Activated naive CD4-positive, alpha-beta T cell treated with anti-CD3 and anti-CD28 coated beads, Interleukin-2, amount 10 ng/mL, durations not matched to agents 7 days and 5 days (primary cell): ENCODE measurements at places on chromosomes 3 and 15.

DNA sequence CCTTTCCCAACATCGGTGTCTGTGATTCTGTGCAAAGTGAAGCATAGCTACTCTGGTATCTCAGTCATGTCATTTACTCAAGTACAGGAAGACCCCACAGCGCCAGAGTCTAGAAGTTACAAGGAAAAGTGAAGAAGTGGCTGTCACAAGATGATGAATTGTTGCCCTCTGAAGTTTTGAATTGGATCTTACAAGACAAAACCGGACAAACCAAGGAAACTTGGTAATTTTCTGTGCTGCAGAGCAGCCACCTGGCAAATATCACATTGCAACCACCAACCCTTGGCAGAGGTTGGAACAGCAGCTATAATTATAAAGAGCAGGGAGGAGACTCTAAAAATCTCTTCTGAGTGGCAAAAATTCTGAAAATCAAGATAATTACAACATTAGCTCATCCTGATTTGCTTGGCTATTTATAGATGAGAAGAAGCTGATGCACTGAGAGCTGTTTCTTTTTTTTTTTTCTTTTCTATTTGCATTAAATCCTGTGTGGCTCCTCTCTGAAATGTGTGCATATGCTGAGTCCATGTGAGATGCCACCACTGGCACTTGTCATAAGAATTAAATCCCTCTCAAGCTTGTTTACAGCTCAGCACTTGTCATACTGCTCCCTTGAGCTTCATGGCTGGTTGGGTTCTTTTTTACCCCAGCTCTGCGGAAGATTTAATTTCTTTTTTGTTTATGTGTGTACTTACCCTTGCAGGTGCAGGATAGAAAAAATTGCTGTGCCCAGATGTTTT lies 68.0 kb upstream of the MNS1 start:
- no peak overlapping the region for H3K27ac ChIP-seq
- no peak for DNase-seq
- H3K4me1 ChIP-seq, result peaks cover 3% of the 10 kb centered on the region
- no peaks in the 10 kb centered on the region for H3K36me3 ChIP-seq
- no peaks in the 10 kb centered on the region for H3K27me3 ChIP-seq
- H3K4me3 ChIP-seq, result no peak overlapping the region

DNA sequence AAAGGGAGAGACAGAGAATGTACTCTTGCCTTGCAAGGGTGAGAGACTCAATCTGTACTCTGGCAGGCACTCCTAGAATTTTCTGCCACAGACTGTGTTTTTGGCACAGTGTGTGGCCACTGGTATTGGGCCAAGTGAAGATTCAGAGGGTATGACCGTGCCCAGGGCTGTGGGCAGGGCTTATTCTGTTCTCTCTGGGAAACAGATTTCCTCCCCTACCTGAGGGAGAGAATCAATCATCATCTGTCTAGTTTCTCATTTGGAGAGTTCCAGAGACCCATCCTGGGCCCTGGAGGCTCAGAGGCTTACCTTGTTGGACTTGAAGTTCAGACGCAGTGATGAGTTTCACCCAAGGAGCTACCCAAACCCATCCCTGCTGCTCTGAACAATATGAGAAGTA lies 28.2 kb downstream of the CSTA start:
- H3K27me3 ChIP-seq, result no peaks in the 10 kb centered on the region
- no peak overlapping the region for H3K27ac ChIP-seq
- no peak overlapping the region for H3K4me3 ChIP-seq
- no peak for DNase-seq
- H3K36me3 ChIP-seq, result no peaks in the 10 kb centered on the region
- H3K4me1 ChIP-seq, result no peaks in the 10 kb centered on the region

- peaks cover 86% of the 10 kb centered on the region for H3K4me1 ChIP-seq
- peak; percentile 54 for DNase-seq
Measured at GRCh38 chr3:152193673-152194267, 75.0 kb upstream of the MBNL1 start.

DNA sequence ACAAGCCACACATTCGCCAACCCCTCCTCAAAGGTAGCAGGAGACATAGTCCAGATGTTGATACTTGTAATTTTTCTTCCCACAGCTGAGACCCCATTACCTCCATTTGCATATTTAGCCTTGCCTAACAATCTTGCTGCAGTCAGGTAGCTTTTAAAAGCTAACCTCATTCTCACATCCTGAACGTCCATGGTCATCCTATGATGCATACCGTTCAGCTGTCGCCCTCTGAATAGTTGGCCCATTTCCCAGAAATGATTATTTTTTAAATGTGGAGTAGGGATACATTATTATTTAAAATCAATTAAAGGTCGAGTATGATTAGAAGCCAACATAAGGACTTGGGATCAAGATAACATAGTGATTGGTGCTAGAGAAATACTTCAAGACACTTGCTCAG lies 165.0 kb downstream of the MEX3B start:
- H3K4me3 ChIP-seq, result no peak overlapping the region
- DNase-seq, result no peak
- H3K36me3 ChIP-seq, result no peaks in the 10 kb centered on the region
- H3K27ac ChIP-seq, result no peak overlapping the region
- H3K4me1 ChIP-seq, result no peaks in the 10 kb centered on the region

GRCh38 chr3:79361748-79362378 lies 405.9 kb downstream of the ROBO1 start:
- no peaks in the 10 kb centered on the region for H3K4me1 ChIP-seq
- DNase-seq, result no peak
- H3K27ac ChIP-seq, result no peak overlapping the region

DNA sequence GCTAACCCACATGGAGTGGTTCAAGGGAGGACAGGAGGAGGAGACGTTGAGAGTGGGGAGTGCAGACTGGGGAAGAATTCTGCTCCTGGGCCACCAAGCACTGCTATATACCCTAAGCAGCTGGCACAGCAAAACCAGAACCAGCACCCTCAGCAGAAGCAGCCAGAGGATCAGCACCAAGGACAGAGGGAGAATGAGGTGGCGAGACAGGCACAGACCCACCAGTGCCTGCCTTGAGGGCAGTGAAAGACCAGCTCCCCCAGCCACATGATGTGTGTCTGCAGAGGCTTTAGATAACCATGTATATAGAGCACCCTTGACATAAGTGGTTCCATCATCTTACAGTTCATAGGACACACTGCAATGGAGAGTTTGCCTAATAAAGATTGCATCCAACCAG lies 319.0 kb downstream of the GABRB3 start:
- no peak overlapping the region for H3K27ac ChIP-seq
- H3K4me3 ChIP-seq, result no peak overlapping the region
- DNase-seq, result no peak
- H3K27me3 ChIP-seq, result no peaks in the 10 kb centered on the region
- H3K4me1 ChIP-seq, result no peaks in the 10 kb centered on the region

GRCh38 chr15:52709187-52709981 lies 30.2 kb upstream of the ATOSA start:
- DNase-seq, result no peak
- H3K27ac ChIP-seq, result no peak overlapping the region
- peaks cover 3% of the 10 kb centered on the region for H3K27me3 ChIP-seq
- H3K36me3 ChIP-seq, result no peaks in the 10 kb centered on the region

DNA sequence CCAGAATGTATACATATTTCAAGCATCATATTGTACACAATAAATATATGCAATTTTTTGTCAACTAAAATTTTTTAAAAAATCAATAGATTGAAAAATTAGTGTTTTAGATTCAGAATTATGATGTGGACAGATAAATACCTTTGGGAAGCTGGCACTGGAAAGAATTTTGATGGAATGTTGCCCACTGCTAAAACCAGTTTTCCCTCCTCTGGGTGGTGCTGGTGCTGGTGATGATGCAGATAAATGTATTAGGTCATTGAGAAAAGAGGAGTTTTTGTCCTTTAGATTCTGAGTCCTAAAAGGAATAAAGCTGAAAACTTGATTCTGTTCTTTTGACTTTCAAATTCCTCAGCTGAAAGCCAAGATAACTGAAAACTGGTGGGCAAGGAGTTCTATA lies 56.0 kb upstream of the SUCLG2 start:
- H3K27ac ChIP-seq, result no peak overlapping the region
- no peaks in the 10 kb centered on the region for H3K36me3 ChIP-seq
- DNase-seq, result no peak
- no peaks in the 10 kb centered on the region for H3K27me3 ChIP-seq
- no peak overlapping the region for H3K4me3 ChIP-seq
- no peaks in the 10 kb centered on the region for H3K4me1 ChIP-seq

- H3K27ac ChIP-seq, result no peak overlapping the region
- H3K27me3 ChIP-seq, result no peaks in the 10 kb centered on the region
- no peaks in the 10 kb centered on the region for H3K4me1 ChIP-seq
- H3K4me3 ChIP-seq, result no peak overlapping the region
- no peaks in the 10 kb centered on the region for H3K36me3 ChIP-seq
Measured at GRCh38 chr3:65473736-65474135, 565.0 kb downstream of the MAGI1 start.

DNA sequence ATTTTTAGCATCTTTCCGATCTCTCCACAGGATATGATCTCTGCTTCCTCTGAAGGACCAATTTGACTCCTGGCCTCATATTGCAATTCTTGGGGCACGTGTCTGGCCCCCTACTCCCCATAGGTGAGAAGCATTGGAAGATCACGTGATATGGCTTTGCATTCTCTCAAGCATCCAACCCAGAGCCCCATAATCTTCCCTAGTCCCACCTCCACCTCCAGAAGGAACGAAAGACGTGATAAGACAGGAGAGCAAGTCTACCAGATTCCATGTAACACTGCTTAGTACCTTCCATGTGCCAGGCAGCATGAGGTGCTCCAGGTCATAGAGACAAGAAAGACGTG lies 176.3 kb downstream of the MEGF11 start:
- H3K4me3 ChIP-seq, result no peak overlapping the region
- H3K27ac ChIP-seq, result no peak overlapping the region
- peaks cover 41% of the 10 kb centered on the region for H3K27me3 ChIP-seq
- no peaks in the 10 kb centered on the region for H3K36me3 ChIP-seq
- DNase-seq, result no peak
- no peaks in the 10 kb centered on the region for H3K4me1 ChIP-seq

DNA sequence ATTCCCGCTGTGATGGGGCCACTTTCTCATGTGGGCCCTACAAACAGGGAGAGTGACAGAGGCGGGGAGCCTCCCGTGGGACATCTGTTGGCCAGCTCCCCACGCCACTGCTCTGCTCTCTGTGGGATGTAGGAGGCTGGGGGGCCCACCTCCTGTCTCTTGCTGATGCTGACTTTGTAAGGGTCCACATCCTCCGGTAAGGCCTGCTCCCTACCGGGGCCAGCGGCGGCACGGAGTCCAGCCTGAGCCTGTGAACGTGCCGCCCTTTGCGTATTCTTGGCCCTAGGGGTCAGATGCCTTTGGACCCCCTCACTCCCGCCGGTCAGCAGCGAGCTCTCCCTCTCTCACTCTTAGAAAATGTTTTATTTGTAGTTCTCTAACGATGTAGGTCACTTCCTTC lies 153.2 kb downstream of the LRRC28 start:
- H3K27ac ChIP-seq, result no peak overlapping the region
- no peak overlapping the region for H3K4me3 ChIP-seq
- peaks cover 20% of the 10 kb centered on the region for H3K27me3 ChIP-seq
- no peaks in the 10 kb centered on the region for H3K36me3 ChIP-seq
- DNase-seq, result no peak

DNA sequence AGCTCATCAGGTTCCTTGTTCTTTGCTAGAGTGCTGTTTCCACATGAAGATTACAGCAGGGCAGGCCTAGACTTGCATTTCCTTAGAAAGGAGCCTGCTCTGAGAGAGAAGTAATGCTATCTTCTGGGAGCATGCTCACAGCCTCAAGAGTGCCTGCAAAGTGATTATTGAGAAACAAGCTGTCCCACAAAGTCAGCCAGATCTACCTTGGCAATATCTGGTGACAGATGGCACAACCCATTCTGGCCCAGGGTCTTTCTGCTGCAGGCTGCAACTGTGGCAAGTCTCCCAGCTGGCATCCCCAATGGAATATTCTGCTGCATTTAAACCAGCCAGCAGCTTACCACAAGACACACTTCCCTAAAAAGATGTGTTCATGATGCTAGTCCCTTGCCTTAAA lies 29.3 kb downstream of the MTMR10 start:
- peaks cover 49% of the 10 kb centered on the region for H3K36me3 ChIP-seq
- no peaks in the 10 kb centered on the region for H3K27me3 ChIP-seq
- no peak overlapping the region for H3K27ac ChIP-seq
- H3K4me3 ChIP-seq, result no peak overlapping the region
- DNase-seq, result no peak

DNA sequence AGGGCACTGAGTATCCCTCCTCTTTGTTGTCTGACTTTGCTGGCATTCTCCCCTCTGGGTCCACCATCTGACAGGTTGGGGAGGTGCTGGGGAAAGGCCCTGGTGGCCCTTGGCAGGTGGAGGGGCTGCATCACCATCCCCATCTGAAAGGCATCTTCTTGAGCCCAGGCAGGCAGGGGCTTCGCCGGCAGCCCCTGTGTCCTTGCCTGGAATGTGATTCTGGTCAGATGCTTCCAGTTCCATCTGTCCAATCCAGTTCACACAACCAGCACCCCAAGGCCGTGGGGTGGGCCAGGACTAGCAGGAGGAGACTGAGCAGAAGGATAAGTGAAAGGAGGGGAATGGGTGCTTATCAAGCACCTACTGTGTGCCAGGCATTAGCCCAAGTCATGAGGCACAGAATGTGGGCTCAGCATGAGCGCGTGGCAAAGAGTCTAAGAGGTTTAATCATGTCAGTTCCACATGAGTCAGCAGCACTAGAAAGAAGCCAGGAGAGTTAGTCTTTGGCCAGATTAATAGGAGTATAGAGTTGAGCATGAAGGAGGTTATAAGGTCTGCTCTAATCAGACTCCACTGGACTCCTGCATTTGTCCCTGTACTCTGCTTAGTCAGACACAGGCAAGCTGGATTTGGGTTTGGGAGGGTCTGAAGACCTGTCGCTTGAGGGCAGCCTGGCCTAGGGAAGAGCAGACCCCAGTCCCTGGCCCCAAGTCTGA lies 10.5 kb upstream of the TXNRD3 start:
- H3K27me3 ChIP-seq, result peaks cover 44% of the 10 kb centered on the region
- no peaks in the 10 kb centered on the region for H3K36me3 ChIP-seq
- no peaks in the 10 kb centered on the region for H3K4me1 ChIP-seq
- no peak overlapping the region for H3K4me3 ChIP-seq
- no peak overlapping the region for H3K27ac ChIP-seq

DNA sequence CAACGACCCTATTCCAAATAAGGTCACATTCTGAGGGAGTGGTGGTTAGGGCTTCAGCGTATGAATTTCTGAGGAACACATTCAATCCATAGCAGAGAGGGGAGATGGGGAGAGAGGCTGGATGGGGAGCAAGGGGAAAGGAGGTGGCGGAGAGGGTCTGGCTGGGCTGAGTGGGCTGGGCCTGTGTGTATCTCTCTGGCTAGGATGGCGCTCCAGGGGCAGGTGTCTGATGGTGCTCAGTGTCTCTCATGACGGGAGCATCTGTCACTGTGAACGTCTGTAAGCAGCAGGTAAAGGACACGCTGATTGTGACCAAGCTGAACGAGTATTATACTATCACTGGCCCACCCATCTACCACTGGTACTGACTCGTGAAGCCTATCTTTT lies 159.6 kb downstream of the XXYLT1 start:
- peaks cover 2% of the 10 kb centered on the region for H3K27me3 ChIP-seq
- H3K4me3 ChIP-seq, result no peak overlapping the region
- no peaks in the 10 kb centered on the region for H3K36me3 ChIP-seq
- H3K27ac ChIP-seq, result no peak overlapping the region
- peaks cover under 1% of the 10 kb centered on the region for H3K4me1 ChIP-seq
- DNase-seq, result no peak

GRCh38 chr3:197139586-197139985 lies 110.0 kb upstream of the MELTF start:
- no peak overlapping the region for H3K27ac ChIP-seq
- peaks cover 43% of the 10 kb centered on the region for H3K36me3 ChIP-seq
- no peaks in the 10 kb centered on the region for H3K4me1 ChIP-seq
- DNase-seq, result no peak
